ENCODE measurements at places on chromosomes 1 and 21. TPM values are rescaled to one million over a fixed set of nuclear protein-coding genes. Genes with fewer than 3 reads are reported as not detected.

CD34 gene
- not detected for polyA plus RNA-seq

TRIM58 gene
- 0.26 TPM for polyA plus RNA-seq

FAM89A gene
- 0.32 TPM for polyA plus RNA-seq

KCTD3 gene
- 80.6 TPM for polyA plus RNA-seq

RCSD1 gene
- polyA plus RNA-seq: not detected

SLAMF6 gene
- polyA plus RNA-seq: not detected

C1orf56 gene
- polyA plus RNA-seq: 1.2 TPM

HMCN1 gene
- polyA plus RNA-seq: 0.02 TPM

RYR2 gene
- polyA plus RNA-seq: 3.8 TPM

HOOK1 gene
- 27.5 TPM for polyA plus RNA-seq

NGF gene
- polyA plus RNA-seq: not detected

ICOSLG gene
- not detected for polyA plus RNA-seq

SORT1 gene
- 31.4 TPM for polyA plus RNA-seq

HES3 gene
- polyA plus RNA-seq: not detected

Data from neural cell (in vitro differentiated cells).